ENCODE measurements at places on chromosomes 16 and 17.
A peak's percentile ranks its signal among the peaks of the same experiment; 100 is the strongest.

DNA sequence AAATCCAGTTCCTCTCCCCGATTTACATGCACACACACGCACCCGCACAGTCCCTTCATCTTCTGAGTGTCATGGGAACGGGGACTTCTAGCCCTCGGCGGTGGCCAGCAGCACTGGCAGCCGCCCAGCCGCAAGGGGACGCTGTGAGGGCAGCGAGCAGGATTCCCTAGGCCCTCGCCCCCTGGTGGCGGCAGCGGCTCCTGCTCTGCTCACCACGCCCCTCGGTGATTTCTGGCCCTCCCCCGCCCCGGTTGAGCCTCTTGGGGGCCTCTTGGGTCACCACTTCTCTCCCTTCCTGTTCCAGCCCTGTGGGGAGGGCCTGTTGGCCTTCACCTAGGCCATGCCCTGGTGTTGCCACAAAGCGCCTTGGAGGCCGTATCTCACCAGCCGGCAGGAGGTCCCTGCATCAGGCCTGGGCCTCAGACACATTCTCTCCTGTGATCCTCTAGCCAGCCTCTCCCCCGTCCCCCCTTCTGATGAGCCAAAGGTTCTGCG, 75.2 kb upstream of the KSR1 start:
- DNase-seq, result peak; percentile 43

DNA sequence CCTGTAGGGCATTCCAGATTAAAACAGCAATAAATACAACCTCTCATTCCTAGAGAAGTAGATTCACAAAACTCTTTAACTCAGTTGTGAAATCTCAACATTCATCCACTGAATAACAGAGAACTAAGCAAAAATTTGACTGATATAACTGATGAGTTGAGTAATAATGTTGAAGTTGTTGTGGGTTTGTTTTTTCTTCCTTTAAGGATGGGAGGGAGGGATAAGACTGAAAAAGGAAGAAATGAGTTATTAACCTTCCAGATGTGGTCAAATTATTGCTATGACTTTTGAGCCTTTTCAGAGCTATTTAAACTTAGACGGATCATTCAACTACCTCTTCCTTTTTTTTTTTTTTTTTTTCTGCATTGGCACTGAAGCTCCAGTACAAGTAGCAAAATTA, 38.6 kb downstream of the SKAP1 start:
- no peak for DNase-seq

DNA sequence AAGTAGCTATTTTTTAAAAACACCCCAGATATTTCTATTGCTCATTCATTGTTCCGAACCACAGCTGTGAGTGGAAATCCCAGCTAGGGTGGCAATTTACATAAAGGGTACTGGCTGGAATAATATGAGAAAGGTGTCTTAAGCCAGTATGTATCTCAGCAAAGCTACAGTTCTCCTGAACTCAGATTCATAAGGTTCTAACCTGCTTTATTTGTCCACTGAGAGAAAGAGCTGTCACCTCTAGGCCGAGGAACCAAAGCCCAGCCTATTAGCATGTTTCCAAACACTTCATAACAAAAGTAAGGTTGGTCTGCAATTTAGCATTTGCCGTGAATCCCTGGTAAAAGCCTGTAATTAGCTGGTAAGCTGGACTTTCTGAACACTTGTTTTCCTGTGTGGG, 57.0 kb upstream of the CLEC19A start:
- DNase-seq, result peak; percentile 78

DNA sequence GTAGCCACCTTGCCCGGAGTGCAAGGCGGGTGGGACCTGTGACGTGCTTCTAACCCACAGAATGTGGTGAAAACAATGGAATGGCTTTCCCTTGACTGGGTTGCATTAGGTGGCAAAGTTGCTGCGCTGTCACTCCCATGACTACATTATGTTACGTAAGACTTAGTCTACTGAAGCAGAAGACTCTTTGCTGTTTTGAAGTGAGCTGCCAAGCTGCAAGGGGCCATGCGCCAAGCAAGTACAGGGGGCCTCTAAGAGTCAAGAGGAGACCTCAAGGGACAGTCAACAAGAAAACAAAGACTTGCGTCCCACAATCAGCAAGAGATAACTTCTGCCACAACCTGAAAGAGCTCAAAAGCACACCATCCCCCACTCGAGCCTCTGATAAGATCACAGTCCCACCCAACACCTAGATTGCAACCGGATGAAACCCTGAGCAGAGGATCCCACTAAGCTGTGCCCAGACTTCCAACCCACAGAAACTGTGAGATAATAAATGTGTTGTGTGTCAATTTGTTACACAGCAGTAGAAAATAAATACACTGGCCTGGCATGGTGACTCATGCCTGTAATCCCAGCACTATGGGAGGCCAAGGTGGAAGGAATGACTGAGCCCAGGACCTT, 16.5 kb downstream of the ANKRD11 start:
- no peak for DNase-seq

DNA sequence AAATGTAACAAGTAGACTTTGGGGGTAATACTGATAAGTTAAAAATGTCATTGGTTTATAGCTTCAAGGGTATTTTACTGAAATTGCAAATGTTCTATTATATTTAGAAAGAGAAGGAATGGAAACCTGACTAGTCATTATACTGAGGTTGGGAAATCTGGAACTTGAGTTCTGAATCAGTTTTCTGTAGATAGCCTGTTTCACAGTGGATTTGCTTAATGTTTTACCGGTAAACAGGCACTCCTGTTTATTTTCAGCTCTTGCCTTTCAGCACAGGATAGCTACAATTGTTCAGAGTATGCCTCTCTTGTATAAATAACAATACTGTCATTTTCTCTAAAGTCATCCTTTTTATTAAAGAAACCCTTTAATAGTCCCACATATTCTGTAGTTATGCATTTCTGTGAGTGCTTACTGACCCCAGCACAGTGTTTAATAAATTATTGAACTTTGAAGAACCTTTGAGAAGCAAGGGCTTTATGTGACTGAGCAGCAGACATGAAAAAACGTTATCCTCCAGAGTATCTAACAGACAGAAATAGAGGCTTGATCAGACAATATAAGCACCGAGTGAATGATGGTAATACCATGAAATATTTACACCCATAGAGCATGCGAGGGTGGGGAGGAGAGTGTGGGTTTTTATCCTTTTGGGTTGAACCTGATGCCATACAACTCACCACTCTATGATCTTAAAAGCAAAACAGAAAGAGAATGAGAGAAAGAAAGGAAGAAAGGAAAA, 58.2 kb downstream of the FTO start:
- DNase-seq, result no peak

DNA sequence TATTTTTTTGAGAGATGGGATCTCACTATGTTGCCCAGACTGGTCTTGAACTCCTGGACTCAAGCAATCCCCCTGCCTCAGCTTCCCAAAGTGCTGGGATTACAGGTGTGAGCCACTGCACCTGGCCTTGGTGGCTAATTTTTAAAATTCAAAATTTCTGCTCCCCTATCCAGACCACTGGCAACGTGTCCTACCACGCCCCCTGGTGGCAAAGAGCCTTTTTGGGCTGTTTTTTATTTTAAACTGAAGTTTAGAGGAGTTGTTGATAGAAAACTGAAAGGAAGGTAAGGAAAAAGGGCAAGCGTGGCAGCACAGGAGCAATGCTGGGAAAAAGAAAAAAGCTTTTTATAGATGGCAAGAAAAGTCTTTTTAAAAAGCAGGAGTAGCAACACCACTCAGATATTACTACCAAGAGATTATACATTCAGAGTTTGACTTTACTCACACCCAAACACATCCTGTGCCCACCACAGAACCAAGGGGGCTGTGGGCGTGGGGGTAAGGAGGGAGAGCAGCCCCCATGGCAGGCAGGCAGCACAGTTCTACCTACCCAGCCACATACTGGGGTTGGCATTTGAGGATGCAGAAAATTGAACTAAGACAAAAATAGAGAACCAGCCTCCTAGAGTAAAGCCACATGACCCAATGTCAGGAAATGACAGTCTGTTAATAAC, 4.2 kb upstream of the MXRA7 start:
- peak; percentile 15 for DNase-seq

DNA sequence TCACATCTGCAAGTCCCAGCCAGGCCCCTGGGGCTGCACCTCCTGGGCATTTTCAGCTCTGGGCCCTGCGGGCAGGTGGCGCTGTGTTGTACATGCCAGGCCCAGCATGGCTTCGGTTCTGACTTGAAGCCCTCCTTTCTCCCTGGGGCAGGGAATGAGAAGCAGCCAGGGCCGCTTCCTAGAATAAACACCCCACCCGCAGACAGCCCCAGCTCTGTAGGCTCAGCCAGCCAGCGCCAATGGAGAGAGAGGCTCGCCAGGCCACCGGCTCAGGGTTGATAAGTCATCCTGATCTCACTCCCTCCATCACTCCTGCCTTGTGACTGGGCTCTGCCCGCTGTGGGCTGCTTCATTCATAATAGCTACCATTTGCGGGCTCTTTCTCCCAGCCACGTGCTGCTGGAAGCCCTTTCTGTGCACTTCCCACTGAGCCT, 6.0 kb upstream of the GLIS2 start:
- DNase-seq, result no peak

DNA sequence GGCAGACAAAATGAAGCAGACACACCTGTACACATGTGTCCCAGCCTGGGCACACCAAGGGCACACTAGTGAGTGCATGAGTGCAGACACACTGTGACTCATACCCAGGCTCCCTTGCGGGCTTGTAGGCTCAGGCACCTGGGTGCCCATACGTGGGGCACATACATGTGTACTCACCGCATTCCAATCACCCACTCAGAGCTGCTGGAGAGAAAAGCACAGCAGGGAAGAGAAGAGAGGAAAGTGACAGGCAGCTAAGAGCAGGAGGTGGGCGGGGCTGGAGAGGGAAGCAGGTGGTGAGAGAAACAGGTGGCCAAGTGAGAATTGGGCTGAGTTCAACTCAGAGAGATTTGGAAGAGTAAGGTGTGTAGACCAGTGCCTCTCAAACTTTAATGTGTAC, 54.0 kb downstream of the TMEM132E start:
- DNase-seq, result peak; percentile 91

DNA sequence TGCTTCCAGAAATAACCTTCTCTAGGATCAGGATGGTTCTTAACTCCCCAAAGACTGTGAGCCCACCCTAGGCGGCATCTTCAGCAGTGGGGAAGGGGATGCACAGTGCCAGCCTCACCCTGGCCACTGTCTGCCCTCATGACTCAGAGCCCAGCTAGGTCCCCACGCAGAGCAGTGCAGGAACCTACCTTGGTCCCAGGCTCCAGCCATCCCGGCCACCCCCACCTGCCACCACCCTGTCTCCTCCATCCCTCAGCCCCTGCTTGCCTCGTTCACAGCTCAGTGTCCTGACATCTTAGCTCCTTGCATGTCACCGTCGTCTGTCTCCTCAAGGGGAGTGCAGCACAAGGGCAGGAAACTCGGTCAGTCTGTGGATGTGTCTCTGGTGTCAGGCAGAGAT, 16.1 kb upstream of the KRTAP17-1 start:
- DNase-seq, result no peak

DNA sequence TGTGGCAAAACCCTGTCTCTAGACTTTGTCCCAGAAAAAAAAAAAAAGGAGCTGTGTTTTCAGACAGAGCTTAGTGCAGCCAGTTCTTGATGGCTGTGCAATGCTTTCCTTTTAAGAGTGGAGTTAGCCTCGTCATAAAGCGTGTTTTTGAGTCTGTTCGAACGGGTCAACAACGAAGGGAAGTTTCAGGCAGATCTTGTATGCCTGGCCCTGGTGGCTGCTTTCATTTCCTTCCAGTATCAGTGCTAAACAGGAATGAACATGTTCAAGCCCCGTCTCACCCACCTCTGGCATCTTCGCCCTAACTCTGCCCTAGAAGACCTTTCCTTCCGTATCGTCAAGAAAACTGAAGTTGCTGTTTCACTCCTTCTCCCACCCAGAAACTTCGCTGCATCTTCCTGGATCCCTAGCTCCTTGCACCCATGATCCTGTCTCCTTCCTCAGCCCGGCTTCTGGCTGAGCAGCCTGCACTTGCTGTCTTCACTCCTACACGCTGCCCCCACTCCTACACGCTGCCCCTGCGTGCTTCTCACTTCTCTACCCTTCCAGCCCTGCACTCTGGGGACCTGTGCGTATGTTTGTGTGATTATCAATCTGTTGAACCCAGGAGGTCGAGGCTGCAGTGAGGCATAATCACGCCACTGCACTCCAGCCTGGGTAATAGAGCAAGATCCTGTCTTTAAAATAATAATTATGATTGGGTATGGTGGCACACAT, 55.3 kb downstream of the USP10 start:
- DNase-seq, result no peak

- no peak for DNase-seq
Measured at GRCh38 chr16:58433569-58433951, 41.3 kb downstream of the GINS3 start.

DNA sequence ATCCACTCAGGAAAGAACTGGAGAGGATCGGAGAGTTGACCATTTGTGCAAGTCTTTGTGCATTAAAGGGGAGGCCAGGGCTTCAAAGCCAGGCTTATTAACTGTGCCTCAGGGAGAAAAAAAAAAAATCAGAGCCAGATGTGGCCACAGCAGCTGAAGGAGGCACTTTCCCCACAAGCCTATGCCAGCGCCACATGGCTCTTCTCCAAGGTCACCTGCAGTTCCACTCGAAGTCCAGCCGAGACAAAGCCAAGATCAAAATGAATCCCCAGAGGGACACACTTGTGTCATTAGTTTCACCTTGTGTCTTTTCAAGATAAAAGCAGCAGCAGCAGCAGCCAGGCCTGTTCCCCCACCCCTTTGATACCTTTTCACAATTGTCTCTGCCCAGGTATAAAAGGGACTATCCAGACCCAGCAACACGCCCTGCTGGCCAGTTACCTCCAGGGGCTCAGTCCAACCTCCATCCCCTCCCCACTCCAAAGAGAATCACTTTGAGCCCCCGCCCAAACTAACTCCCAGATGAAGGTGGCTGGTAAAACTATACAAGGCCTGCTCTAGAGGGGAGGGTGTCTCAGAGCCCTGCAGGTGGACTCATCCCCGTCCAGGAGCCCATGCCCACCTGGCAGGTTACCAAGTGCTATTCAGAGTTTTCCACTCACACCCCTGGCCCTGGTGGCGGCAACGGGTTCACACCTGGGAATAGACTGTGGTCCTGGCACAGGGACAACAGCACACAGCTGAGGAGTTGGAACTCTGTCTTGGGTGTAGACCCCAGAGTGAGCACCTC, 29.2 kb downstream of the AXIN2 start:
- DNase-seq, result peak; percentile 52

DNA sequence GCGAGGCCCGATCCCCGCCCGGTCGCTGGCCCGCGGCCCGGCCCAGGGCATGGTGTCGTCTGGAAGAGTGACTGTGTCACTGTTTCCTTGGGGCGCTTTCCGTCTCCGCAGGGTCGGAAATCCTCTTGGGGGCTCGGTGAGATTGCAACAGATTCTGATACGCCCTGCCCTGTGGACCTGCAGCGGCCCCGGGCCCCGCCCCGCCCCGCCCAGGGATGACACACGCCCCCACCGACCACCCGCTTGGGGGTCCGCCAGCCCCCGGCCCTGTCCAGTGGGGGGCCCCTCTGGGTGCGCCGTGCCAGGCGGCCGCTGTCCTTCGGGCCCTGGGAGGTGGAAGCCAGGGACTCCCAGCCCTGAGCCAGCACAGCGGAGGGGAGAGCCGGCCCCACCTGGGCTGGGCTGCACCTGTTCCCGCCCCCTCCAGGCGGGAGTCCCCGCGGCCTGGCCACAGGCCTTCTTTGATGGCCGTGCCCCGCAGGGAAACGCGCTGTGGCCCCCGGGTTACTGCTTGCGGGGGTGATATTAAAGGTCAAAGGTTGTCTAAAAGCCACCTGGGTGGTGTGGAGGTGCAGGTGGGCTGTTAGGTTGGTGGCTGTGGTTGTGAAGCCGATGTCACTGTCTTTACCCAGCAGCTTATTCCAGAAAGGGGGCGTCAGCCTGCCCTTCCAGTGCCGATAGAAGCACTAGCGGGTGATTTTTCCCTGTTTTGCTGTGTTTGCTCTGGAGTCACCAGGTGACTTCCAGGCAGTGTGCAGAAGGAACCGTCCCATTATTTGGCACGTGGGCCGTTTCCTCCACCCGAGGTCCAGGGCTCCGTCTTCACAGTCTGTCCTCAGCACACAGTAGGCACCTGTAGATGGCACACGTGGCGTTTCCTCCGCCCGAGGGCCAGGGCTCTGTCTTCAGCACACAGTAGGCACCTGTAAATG, 752 bp downstream of the TBC1D24 start:
- peak; percentile 64 for DNase-seq
